ENCODE measurements at places on chromosomes 4 and X. TPM values are rescaled to one million over a fixed set of nuclear protein-coding genes. Genes with fewer than 3 reads are reported as not detected.

The SATL1 gene
- total RNA-seq = not detected

The CTAG2 gene
- total RNA-seq = 0.65 TPM

The HPSE gene
- 0.30 TPM for total RNA-seq

The ZFYVE28 gene
- 8.1 TPM for total RNA-seq

The RHOXF1 gene
- not detected for total RNA-seq

The ACTRT1 gene
- total RNA-seq = not detected

The ADGRL3 gene
- total RNA-seq = 0.32 TPM

The L1CAM gene
- total RNA-seq = 0.59 TPM

The KCTD8 gene
- not detected for total RNA-seq

The TXK gene
- total RNA-seq = 0.59 TPM

The DGKK gene
- total RNA-seq = not detected

The DTHD1 gene
- total RNA-seq = not detected

The MAGEC2 gene
- total RNA-seq = not detected

The S100G gene
- not detected for total RNA-seq

The NHSL2 gene
- total RNA-seq = 1.5 TPM

The TCP11X1 gene
- total RNA-seq = not detected

The GPR34 gene
- under 0.01 TPM for total RNA-seq

The OTUD6A gene
- total RNA-seq = not detected

The MAGEA2 gene
- total RNA-seq = not detected

The AMMECR1 gene
- total RNA-seq = 8.6 TPM

The COL4A6 gene
- total RNA-seq = 17.7 TPM

The MAML3 gene
- total RNA-seq = 1.2 TPM

The CT45A3 gene
- not detected for total RNA-seq

The PPEF1 gene
- total RNA-seq = not detected

The BEND2 gene
- not detected for total RNA-seq

The TMEM175 gene
- total RNA-seq = 16.0 TPM

The RNF150 gene
- total RNA-seq = 1.0 TPM

The SHROOM2 gene
- 4.5 TPM for total RNA-seq

The GAGE12J gene
- total RNA-seq = not detected
